Fibroblast of skin of left quadriceps (primary cell): ENCODE measurements at places on chromosomes 12 and 14.
A peak's percentile ranks its signal among the peaks of the same experiment; 100 is the strongest.

GRCh38 chr14:63051992-63052391 lies 6.7 kb upstream of the KCNH5 start:
- no peak for DNase-seq

GRCh38 chr12:112126000-112126438 lies 659 bp downstream of the TRAFD1 start:
- no peak for DNase-seq

DNA sequence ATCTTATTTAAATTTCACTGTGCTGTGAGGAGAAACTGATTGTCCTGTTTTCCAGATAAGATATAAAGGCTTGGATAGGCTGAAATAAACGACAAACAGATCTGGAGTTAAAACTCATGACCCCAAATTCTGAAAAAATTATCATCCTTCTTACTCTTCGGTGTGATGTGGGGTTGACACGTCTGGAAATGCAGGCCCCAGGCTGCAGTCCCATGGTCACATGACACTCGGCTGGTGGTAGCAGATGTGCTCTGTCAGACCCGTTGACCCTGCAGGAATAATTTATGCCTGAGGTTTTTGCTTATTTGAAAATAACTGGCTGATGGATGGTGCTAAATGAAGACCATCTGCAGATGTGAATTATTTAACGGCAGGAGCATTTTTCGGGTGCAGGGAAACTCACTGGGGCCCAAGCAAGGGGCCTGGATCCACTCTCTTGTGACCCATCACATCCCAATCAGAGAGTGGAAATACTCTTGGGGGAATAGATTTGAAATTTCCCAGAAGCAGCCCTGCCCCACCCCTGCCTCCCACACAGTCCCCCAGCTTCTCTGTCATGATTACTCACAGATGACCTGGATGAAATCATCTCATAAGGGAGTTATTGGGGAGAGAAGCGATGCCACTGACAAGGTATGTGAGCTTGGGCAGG lies 47.7 kb upstream of the CMKLR1 start:
- peak; percentile 0 for DNase-seq

DNA sequence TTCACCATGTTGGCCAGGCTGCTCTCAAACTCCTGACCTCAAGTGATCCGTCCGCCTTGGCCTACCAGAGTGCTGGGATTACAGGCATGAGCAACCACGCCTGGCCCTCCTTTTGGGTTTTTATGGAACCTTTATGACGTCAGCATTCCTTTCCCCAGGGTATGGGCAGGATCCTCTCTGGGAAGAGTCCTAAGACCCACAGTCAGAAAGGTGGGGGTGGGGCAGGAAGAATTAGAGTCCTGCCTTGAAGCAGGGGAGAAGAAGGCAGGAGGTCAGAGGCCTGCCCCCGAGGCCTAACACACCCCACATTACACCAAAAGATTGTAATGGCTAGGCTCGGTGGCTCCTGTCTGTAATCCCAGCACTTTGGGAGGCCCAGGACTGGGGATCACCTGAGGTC lies 30.8 kb upstream of the CDK17 start:
- DNase-seq, result no peak

- DNase-seq, result no peak
These were observed 91.9 kb upstream of the DHRS4 start for GRCh38 chr14:23861666-23862065.
